ENCODE measurements at places on chromosomes 13 and 19.

- DNase-seq = no peak
Observed at GRCh38 chr19:29539670-29540069, 13.9 kb downstream of the VSTM2B start.

DNA sequence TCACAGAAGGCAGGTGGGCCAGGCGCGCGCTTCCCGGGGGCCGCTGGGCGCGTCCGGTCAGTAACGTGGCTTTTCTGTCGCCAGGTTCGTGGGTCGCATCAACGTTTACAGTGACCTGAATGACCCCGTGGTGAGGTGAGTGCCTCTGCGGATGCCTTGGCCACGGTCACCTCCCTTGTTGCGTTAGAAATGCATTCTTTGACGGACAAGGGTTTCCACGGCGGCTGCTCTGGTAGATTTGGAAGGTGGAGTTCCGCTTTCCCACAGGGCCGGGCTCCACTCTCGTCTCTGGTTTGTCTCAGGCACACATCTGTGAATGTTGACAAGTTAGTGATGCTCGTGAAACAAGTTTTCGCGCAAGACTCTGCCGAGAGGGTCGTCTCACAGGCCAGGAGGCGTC is 130.0 kb downstream of the ATP11A start:
- DNase-seq = no peak

- no peak for DNase-seq
Observed at GRCh38 chr19:16594131-16594586, 21.9 kb upstream of the SLC35E1 start.

- DNase-seq = no peak
Observed at GRCh38 chr19:14407605-14408484, 11.3 kb downstream of the DDX39A start.

DNA sequence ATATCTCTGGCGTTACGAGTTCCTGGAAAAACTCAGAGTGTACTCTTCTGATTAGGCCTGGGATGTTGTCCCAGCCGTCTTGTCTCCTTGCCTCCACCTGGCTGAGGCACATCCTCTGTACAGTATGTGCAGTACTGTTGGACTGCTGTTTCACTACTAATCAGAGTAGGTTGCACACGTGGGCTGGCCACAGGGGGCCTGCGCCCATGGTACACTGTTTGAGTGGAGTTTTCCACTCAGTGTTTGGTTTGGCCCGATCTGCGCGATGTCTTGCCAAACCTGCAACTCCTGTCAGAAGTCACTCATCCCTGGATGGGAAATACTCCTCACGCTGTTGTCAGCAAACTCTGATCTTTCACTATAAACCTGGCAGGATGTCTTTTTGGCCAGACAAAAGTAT is 189.6 kb upstream of the CSNK1A1L start:
- DNase-seq = no peak

DNA sequence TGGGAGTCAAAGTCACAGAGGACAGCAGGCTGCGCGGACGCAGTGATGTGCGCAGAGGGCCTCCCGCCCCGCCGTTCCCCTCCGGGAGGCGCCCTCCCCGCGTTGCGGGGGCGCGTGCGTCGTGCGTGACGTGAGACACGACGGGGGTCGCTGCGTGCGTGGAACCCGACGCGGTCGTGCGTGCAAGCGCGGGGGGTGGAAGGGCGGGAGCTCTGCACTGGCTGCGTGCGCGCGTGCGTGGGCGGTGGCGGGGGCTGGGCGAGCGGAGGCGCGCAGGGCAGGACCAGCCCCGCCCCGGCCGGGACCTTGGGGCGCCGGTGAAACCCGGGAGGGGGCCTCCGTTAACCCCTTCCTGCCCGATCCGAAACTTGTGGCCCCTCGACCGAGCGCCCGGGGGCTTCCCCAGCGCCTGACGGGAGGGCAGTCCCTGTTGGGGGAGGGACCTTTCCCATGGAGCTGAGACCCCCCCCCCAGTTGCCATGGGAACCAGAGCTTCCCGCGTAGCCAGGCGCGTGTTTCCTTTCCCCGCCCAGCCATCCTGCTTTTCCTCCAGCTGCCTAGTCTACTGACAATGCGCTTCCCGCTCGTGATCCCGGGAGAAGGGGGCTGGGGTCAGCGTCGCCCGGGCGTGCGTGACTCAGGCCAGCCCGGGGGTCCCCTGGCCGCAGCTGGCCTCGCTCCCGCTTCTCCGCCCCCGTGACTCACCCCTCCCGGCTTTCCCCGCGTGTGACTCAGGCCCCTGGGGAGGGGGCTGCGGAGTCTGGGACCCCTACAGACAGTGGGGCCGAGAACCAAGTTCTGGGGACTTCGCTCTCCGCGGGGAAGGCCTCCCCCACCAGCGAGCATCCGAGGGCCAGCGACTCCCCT is 7.3 kb upstream of the HOOK2 start:
- peak; percentile 88 for DNase-seq

DNA sequence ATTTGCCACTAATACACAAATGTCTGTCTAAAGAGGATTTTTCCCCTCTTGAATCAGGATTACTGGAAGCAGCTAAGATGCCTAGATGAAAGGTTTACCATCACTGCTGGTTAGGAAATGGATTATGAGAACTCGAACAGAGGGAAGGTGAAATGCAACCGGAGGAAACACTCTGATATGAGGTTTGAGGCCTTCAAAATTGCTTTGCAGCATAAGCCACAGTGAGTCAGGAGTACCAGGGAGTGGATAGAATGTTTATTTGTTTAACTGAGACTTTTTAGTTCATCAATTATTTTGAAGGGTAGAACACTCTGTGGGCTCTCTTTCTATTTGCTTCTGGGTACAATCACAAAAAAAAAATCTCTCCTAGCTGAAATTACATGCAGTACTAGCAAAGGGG is 18.1 kb downstream of the CDADC1 start:
- no peak for DNase-seq

GRCh38 chr19:45994456-45994997 is 740 bp upstream of the CCDC61 start:
- no peak for DNase-seq

DNA sequence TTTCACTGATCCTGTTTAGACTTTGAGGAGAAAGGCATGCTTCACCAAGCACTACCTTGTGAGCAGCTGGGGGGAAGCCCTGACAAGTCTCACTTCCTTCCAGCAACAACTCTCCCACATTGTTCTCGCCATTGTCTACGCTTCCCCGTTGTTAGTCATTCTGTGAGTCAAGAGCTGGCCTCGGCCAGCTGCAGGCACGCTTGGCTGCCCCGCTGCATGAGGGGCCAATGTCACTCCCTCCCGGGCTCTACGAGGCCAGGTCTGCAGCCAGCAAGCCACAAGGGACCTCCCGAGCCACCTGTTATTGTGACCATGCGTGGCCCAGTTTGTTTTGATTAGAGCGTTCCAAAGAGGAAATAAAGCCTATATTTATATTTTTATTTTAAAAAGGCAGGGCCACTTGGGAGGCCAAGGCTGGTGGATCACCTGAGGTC is 220.9 kb downstream of the FOXO1 start:
- DNase-seq = no peak

GRCh38 chr13:40215311-40215710 is 451.1 kb downstream of the FOXO1 start:
- DNase-seq = no peak

- DNase-seq = no peak
Observed at GRCh38 chr19:41434450-41434849, 5.3 kb downstream of the DMAC2 start.

DNA sequence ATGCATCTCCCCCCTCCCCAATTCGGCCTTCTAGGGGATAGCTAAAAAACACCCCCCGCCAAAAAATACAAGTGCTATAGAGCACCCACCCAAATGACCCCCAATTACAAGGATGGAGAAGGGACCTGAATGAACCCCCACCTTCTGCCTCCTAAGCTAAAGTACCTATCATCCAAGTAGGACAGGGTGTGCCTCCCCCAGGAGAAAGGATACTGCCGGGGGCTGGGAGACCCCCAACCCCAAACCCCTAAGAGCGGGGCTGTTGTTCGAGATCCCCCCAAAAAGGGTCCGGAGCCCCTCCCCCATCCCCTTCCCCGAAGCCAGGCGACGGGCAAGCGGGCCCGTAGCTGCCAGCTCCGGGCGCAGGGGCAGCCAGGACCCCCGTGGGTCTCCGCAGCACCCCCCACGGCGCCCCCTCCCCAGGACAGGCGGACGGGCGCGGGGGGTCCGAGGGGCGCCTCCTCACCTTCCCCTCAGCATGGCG is 1.9 kb downstream of the ZC3H4 start:
- no peak for DNase-seq

DNA sequence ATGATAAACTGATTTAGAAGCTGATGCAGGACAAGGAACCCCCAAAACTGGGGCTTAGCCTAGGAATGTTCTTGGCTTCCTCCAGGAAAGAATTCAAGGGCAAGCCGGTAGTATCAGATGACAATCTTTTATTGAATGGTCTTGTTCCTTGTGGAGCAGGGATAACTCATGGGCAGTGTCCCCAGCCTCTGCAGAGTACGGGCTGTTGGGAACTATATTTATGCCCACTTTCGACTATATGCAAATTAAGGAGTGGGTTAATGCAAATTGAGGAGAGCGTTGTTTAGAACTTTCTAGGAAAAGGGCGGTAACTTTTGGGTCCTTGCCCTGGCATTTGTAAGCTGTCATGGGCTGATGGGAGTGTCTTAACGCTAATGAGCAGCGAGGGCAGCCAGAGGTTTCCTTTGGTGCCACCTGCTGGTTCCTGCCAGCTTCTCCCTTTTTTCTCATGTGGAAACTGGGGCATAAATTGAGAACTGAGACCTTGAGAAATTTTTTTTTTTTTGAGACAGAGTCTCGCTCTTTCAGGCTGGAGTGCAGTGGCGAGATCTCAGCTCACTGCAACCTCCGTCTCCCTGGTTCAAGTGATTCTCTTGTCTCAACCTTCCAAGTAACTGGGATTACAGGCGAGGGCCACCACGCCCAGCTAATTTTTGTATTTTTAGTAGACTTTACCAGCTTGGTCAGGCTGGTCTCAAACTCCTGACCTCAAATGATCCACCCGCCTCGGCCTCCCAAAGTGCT is 79.4 kb upstream of the ABCC4 start:
- peak; percentile 83 for DNase-seq

DNA sequence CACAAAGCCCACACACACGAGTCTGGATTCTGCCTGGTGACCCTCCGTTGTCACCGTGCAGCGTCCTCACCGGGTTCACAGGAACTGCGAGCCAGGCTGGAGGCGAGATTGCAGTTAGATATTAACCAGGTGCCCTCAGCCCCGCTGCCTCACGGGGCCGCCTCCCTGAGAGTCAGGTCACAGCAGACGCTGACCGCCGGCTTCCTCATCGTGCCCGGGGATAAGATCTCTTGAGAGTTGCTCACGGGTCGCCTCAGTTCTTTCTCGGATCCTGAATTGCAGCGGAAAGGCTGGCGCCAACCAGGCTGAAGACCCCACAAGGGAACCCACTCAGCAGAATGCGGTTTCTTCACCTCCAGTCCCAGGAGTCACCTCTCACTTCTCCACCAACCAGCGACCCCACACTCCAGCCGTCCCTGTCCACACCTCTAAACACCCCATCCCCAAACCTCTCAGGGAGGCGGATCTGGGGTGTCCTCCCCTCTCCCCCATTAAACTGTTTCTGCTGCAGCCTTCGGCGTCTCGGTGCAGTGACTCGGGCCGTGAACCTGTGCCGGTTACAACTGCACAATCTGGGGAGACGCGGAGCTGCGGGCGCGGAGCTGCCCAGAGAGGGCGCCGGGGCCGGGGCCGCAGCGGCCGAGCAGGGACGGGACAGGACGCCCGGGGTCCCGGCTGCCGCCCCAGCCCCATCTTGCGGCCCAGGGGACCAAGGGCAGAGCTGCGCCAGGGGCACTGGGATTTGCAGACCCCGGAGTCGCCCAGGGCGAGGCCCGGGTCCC is 591 bp downstream of the ZNF823 start:
- peak; percentile 38 for DNase-seq

GRCh38 chr13:93951108-93951507 is 528.4 kb downstream of the DCT start:
- DNase-seq = peak; percentile 17

- DNase-seq = no peak
Observed at GRCh38 chr19:42872608-42873007, 6.9 kb downstream of the PSG1 start.

DNA sequence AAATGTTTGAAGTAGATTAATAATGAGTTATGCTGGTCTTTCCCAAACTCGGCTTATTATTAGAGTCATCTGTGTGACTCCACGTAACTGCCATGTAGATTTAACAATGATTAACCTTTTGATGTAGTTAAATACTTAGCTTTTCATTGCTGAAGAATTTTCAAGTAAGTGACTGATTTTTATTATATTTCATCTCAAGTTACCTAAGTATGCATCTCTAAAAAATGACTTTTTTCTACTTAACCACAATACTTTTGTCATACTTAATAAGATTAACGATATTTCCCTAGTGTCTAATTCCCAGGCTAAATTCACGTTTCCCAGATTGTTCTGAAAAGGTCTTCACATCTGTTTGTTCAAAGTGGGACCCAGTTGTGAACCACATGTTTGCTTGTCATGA is 17.8 kb downstream of the BIVM start:
- DNase-seq = no peak
